ENCODE measurements at places on chromosomes 1 and 21. TPM values are rescaled to one million over a fixed set of nuclear protein-coding genes. Genes with fewer than 3 reads are reported as not detected.

The CD1E gene
- total RNA-seq: not detected

GRCh38 chr1:177162243-177162642 lies 2.3 kb downstream of the ASTN1 start:
- peaks cover 6% of the 10 kb centered on the region for H3K4me1 ChIP-seq
- DNase-seq: no peak
- H3K36me3 ChIP-seq: peaks cover 7% of the 10 kb centered on the region
- H3K27ac ChIP-seq: no peak overlapping the region

- H3K27me3 ChIP-seq: peaks cover 14% of the 10 kb centered on the region
- H3K4me3 ChIP-seq: no peak overlapping the region
- H3K4me1 ChIP-seq: peaks cover 39% of the 10 kb centered on the region
- H3K27ac ChIP-seq: no peak overlapping the region
- DNase-seq: no peak
Observed at GRCh38 chr1:91572044-91572443, 71.4 kb downstream of the CDC7 start.

DNA sequence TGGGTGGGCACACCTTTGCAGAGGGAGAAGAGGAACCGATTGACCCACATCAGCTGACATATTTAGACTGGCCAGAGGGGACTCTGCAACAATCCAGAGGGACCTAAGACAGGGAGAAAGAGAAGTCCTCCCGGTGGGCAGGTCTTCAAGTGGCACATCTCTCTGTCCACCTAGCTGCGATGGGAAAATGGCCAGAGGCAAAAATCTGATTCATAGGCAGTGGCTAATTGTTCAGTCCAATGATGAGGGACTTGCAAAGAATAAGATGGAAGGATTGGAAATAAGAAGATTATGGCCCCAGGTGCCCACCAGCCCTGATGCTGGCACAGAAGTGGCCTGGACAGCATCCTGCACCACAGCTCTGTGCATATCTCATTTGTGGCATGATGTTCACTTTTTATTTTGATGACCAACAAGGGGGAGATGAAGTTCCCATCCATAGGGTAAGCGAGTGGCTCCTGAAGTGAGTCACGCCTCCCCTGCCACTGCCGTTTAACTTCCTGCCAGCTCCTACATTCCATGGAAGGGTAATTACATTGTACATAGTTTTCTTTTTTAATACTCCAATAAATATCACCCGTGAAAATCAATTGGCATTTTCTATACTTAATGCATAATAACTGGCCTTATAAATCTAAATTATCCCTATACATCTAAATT lies 659.6 kb downstream of the MATN1 start:
- no peaks in the 10 kb centered on the region for H3K27me3 ChIP-seq
- no peak for DNase-seq
- no peaks in the 10 kb centered on the region for H3K36me3 ChIP-seq
- no peak overlapping the region for H3K4me3 ChIP-seq
- H3K4me1 ChIP-seq: no peaks in the 10 kb centered on the region

DNA sequence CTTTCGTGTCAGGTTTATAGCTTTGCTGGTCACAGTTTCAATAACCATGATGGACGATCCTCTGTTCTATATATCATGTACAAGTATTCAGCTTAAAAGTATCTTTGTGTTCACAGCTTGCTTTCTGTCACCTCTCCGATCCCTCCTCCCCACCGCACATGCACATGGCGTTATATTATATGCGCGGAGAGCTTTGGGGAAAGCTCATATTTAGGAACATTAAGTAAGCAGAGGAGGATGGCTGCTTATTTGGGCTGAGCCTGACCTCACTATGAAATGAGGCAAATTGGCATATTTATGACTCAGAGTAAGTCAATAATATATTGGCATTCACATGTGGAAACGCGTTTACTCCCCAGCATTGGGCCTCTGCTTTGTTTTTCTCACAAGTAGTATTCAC lies 360.5 kb downstream of the HLX start:
- DNase-seq: no peak
- H3K27me3 ChIP-seq: peaks cover 11% of the 10 kb centered on the region
- no peaks in the 10 kb centered on the region for H3K4me1 ChIP-seq
- H3K36me3 ChIP-seq: no peaks in the 10 kb centered on the region
